ENCODE measurements at places on chromosomes 13 and 19.
A peak's percentile ranks its signal among the peaks of the same experiment; 100 is the strongest.

DNA sequence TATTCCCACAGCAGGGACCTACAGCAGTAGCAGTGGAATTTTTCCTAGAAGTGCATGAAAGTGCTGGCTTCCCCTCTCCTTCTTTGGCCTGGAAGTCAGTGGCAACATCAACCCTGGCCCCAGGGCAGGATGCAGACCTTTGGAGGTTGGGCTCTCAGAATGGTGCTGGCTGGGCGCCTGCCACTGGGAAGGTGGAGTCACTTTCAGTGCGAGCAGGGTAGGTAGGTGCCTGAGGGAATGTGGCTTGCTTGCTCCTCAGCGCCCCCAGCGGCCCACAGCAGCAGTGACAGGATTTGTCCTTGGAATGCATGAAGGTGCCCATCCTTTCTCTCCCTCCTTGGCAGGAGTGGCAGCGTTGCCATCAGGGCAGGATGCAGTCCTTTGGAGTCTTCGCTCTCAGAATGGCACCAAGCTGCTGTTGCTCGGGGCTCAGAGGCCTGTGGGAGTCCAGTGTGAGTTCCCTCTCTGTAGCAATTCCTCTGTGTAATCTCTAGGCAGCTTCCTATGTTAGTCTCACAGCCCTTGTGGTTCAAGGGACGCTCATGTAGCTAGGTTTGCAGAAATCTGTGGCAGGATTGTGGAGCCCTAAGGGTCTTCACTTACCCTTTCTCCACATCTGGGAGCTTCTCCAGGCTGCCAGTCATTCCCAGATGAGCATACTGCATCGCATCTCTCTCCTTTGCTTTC lies 354.4 kb upstream of the DACH1 start:
- no peak for DNase-seq

GRCh38 chr19:13398780-13399726 lies 107.2 kb downstream of the CACNA1A start:
- no peak for DNase-seq

GRCh38 chr19:3801412-3802096 lies 15.4 kb upstream of the MATK start:
- peak; percentile 68 for DNase-seq

DNA sequence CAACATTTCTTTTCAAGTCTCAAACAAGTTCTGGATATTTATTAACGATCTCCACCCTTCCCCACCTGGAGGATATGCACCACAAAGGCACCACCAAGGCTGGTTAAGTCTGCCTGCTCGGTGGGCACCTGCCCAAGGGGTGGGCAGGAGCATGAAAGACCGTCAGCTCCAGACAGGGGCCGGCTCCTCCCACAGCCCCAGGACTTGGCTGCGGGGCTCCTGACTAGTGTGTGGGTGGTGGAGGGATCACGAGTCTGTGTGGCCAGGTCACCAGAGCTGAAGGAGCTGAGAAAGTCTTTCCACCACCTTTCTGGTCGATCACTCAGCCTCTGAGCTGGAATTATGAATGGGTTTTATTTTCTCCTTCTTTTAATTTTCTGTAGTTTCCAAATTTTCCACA lies 7.8 kb downstream of the SLC7A1 start:
- DNase-seq: no peak

DNA sequence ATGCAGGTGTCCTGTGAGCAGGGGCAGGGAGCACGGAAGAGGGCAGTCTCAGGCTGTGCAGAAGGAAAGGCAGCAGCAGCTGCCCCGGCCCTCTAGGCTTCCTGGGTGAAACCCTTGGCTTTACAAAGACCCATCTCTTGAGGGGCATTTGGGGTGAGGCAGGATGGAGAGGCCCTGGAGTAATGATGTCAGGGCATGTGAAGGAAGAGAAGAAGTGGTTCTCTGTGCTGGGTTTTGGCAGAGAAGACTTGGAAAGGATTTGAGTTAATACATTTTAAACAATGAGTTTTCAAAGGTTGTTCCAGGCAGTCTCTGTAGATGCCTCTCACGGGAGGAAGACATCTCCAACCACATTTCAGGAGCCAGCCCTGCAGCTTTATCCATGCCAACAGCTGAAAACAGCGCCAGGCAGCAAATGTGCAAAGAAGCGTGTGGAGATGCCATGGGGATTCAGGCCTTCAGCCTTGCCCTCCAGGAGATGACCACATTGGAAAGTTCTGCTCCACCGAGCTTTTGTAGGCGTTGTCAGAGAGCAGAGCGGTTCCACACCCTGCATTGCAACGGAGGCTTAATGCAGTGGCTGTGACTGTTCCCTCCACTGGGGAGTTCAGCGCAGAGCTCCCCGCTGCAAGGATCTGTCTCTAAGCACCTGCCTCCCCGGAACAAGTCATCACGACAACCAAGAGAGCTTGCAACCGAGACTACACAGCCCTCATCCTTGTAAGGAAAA lies 322.8 kb downstream of the UQCRFS1 start:
- no peak for DNase-seq

DNA sequence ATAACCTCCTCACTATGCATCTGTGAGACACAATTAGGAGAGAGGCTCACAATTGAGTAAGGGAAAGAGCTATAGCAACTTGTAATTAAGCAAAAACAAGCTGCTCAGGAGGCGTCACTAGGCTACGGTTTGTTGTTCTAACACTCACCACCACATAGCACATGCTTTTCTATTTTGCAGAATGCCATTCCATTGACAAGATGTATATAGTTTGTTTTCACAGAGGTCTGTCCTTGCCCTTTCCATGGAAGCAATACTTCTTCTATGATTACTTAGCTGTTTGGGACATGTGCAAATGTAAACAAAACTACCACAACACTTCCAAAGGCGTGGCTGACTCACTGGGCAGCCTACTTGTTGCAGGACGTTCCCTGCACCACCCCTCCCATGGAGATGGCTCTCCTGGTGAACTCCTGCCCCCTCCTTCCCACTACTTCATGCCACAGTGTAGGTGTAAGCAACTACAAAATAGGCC lies 33.9 kb upstream of the FAM216B start:
- no peak for DNase-seq

DNA sequence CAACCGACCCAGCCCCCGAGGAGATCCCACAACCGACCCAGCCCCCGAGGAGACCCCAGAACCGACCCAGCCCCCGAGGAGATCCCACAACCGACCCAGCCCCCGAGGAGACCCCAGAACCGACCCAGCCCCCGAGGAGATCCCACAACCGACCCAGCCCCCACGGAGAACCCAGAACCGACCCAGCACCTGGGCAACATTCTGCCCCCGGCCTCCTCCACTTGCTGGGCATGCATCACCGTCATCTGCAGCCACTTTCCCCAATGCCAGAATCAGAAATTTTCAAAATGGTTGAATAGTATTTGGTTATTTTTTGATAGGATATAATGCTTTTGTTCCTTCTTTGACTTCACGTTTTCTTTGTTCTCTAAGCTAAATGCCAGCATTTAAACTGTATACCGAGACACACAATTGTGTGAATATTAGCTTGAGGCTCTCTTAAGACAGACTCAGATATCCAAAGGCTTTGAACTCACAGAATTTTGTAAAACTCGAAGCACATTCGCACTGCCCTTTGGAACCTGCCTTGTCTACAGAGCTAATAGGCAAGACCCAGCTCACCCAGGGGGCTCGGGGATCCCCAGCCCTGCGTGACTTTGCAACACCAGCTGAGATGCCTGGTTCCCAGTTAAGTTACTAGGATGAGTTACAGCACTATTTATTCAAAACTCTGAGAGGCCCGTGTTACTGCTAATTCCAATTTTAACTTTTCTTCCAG lies 15.5 kb upstream of the RASA3 start:
- DNase-seq: no peak

GRCh38 chr13:40052954-40053353 lies 397.5 kb downstream of the COG6 start:
- no peak for DNase-seq

- no peak for DNase-seq
Observed at GRCh38 chr19:40625406-40626120, 24.4 kb downstream of the LTBP4 start.

DNA sequence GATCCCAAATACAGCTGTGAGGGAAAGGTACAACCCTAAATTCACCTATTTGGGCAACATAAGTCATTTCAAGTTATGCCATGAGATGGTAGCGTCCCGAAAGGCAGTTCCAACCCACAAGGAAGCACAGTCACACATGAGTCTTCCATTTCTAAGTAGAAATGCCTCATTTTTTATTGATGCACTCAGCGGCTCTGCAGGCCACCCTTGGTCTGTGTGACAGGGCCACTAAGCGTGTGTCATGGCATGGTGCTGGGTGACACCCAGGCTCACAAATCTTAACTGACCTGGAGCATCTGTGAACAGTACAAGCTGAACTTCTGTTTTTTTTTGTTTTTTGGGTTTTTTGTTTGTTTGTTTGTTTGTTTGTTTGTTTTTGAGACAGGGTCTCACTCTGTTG lies 15.1 kb downstream of the RAB20 start:
- DNase-seq: no peak

DNA sequence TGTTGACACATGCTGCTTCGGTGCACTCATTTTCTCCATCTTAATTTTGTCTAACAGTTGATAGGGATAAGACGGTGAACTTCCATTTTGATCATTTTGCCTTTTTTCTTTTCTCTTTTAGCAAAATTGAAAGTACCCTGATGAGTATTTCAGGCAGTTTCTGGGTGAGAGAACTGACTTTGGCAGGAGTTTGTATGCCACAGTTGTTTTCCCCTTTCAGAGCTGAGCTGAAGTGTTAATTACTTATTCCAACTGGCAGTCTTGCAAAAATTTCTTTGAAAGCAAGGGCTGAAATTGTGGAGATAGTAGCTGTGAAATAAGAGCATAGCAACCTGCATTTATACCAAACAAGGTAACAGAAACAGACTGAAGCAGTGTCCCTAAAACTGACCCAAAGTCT lies 180.2 kb downstream of the SLITRK5 start:
- no peak for DNase-seq

DNA sequence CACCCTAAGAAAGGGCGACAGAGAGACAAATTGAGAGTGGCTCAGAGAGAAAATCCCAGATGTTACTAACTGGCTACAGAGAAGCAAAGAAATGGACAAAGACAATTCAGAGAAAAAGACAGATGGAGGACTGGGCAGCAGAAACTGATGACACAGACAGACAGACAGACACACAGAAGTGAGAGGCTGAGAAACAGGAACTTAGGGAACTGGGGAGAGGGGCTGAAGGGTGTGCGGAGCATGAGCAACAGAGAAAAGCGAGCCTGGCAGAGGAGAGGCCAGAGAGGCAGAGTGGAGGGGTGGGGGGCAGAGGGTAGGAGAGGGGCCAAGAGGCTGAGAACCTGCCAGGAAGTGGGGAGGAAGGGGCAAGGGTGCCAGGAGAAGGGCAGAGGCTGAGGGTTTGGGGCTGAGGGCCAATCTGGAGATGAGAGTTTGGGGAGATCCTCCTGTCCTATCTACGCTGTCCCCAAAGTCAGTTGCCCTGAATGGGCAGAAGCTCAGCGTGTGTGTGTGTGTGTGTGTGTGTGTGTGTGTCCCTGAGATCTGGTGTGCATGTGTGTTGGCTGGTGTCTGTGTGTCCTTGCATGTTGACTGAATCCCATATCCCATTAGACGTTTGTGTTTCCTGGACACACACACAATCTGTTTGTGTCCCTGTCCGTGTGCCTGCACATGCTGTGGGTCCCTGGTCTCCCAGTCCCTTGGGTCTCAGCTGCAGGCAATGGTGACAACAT lies 5.6 kb upstream of the ERFL start:
- DNase-seq: no peak

DNA sequence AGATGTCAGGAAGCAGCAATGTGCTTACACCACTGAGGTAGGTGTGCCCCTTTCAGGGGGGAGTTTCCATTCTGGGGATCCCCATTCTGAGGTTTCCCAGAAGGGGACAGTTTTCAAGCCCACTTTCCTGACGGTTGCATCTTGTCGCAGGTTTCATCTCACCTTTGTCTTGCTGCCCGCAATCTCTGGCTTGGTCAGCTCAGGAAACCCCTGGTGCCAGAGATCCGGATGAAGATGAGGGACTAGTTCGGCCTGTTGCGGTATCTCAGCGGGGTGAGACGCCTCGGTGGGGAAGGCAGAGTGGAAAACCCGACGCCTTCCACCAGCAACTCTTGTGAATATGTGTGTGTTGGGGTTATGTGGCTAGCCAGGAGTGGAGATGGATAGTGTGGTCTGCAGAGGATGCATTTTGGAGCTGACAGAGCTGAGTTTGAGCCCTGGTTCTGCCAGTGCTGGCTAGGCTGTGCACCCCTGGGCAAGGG lies 13.1 kb downstream of the TNFSF9 start:
- peak; percentile 43 for DNase-seq

- no peak for DNase-seq
Observed at GRCh38 chr13:85536706-85537105, 262.5 kb downstream of the SLITRK6 start.

- DNase-seq: no peak
Observed at GRCh38 chr19:4052993-4053422, 13.7 kb downstream of the ZBTB7A start.

GRCh38 chr13:112065521-112065866 lies 1.5 kb upstream of the SOX1 start:
- no peak for DNase-seq

DNA sequence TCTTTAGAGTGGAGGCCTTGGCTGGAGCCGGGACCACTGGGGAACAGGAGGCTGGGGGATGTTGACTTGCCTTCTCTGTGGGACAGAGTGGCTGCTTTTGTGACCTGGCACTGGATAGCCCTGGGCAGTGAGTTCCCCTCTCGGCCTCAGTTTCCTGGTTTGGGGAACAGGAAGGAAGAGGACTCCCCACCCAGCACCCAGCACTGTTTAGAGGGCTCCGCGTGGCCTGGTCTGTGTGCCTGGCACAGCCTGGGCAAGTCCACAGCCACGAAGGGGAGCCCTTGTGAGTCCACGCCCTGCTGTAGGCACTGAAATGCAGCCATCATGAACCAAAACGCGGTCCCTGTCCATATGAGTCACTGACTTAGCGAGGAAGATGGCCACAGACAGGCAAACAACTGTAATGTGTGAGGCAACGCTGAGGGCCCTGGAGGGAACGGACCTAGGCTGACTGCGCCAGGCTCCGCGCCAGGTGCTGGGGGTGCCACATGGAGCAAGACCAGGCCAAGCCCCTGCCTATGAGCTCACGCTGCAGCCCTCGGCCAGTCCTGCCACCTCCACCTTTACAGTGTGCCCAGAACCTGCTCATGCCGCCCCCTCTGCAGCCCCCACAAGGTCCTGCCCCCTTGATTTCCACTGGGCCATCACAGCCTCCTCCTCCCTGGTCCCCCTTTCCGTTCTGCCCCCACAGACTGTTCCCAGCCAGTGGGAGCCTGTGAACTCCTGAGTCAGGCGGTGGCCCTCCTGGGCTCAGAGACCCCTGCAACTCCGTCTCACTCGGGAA lies 35.5 kb downstream of the PAK4 start:
- DNase-seq: no peak

DNA sequence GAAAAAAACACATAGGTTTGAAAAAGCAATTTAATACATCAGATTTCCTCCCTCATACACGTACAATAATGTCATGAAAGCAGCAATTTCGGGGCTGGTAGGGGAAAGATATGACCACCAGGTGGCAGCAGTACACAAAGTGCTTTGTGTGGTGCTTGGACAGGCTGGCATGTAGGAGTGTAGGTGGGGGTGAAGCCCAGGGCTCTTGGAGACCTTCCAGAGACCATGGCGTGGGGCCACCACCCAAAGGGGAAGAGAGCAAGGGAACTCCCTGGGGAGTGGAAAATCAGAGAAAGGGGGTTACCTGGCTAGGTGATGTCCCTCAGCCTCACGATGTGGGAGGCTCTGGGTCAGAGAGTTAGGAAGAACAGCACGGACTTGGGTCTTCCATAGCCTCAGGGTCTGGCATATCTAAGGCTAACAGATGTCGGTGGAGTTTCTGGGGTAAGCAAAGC lies 11.8 kb upstream of the CCNA1 start:
- DNase-seq: peak; percentile 60
